CD4-positive, alpha-beta T cell treated with Interleukin-17A for 1 hour (primary cell): ENCODE measurements at places on chromosomes 12 and 14.

DNA sequence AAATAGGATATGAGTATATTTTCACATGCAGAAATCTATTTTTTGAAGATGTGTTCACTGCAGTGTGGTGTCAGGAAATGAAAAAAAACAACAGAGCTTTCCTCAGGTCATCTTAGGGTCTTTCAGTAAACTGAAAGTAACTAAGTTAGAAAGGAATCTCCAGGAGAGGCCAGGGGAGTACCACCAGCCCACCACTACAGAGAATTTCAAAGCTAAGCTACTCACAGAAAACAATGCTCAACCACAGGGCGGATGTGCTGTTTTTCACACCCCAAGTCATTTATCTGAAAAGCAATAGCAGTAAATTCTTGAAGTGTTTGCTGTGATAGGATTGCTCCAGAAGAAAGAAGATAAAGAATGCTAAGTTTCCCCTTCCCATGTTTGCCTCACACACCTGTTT, 79.0 kb downstream of the IFNG start:
- DNase-seq = peak; percentile 45

DNA sequence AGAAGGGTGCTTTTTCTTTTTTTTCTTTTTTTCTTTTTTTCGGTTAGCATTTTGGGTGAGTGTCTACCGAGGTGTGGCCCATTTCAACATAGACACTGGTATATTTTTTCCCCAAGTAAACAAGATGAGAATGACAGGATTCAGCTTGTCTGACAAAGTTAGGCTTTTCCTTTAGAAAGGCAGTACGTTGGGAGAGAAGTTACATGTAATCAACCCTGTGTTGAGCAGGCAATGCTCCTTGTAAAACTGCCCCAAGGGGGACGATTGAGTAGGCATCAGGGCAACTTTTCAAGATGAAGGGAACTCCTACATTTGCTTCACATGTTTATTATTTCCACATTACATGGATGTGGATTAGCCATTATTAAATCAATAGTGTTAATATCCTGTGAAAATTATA, 1.7 kb downstream of the EMP1 start:
- DNase-seq = no peak

DNA sequence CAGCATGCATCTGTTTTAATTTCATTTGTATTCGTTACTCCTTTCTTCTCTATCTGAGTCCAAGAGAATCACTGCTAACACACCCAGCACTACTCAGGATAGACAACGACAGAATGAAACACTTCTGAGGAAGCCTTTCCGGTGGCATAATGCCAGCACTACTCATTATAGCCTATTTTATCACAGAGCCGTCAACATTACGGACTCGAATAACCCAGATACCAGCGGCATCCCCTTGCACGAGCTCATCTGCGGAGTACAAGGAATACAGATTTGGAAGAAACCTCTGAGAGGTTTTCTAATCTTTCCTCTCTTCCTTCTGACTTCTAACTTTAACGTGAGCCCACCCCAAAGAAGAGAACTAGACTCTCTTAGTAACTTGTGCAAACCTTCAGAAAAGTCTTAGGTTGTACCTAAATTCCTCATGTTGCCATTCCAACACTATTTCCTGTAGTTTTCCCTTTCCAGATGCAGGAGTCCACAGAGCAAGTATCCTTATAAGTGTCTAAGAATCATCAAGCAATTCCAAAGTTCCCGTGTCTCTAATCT, 248.1 kb downstream of the APAF1 start:
- DNase-seq = no peak

- no peak for DNase-seq
Observed at GRCh38 chr14:100297320-100298300, 8.6 kb downstream of the SLC25A29 start.
